ENCODE measurements at places on chromosomes 1 and 21. TPM values are rescaled to one million over a fixed set of nuclear protein-coding genes. Genes with fewer than 3 reads are reported as not detected.

DNA sequence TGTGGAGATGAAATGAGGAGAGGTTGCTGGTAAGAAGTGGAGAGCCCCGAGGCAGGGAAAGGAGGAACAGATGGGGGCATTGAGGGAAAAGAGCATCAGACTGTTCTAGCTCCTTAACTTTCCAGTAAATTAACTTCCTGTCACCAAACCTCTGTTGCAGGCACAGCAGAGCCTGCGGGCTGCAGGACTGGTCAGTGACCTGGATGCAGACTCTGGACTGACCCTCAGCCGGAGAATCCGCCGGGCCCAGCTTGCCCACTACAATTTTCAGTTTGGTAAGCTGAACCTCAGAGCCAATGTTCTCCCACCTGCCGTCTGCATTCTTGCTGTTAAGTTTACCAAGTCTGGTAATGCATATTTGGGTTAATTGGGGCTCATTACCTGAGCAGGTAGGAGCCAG, 2.5 kb upstream of the ECM1 start:
- no peaks in the 10 kb centered on the region for H3K27me3 ChIP-seq
- no peak overlapping the region for H3K4me3 ChIP-seq
- DNase-seq = peak; percentile 35
- no peak overlapping the region for H3K27ac ChIP-seq
- peaks cover 53% of the 10 kb centered on the region for H3K36me3 ChIP-seq

DNA sequence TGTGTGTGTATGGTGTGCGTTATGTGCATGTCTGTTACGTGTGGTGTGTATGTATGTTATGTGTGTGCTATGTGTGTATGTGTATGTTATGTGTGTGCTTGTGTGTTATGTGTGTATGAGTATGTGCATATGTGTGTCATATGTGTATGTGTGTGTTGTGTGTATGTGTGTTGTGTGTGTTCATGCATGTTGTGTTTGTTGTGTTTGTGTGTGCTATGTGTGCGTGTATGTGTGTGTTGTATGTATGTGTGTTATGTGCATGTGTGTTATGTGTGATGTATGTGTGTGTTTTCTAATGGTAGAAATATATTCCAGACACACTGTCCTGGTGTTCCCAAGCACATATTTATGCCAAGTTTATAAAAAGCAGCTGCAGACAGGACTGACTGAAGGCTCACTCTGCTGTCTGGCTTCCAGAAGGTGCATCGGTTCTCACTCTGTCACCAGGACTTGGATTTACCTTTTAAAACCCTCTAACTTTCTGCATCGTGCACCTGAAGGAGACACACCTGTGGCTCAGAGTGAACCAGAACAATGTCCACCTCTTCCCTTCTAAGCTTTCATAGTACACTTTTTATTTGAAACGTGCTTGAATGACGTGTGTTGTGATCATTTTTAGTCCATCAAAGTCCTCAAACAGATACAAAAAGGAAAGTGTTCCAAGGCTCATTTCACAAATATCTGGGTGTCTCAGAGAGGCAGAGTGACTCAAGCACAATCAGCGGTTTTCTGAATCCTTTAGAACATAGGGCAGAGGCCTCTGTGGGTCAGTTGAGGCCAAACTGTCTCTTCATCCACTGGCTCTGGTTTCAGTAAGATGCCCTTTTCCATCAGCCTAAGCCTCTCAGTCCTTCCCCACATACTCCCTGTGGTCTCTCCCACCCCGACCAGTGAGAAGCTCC, 49.9 kb downstream of the TOMM20 start:
- peaks cover 41% of the 10 kb centered on the region for H3K4me1 ChIP-seq
- no peaks in the 10 kb centered on the region for H3K27me3 ChIP-seq
- peak overlapping the region; percentile 58 for H3K27ac ChIP-seq
- no peaks in the 10 kb centered on the region for H3K36me3 ChIP-seq

DNA sequence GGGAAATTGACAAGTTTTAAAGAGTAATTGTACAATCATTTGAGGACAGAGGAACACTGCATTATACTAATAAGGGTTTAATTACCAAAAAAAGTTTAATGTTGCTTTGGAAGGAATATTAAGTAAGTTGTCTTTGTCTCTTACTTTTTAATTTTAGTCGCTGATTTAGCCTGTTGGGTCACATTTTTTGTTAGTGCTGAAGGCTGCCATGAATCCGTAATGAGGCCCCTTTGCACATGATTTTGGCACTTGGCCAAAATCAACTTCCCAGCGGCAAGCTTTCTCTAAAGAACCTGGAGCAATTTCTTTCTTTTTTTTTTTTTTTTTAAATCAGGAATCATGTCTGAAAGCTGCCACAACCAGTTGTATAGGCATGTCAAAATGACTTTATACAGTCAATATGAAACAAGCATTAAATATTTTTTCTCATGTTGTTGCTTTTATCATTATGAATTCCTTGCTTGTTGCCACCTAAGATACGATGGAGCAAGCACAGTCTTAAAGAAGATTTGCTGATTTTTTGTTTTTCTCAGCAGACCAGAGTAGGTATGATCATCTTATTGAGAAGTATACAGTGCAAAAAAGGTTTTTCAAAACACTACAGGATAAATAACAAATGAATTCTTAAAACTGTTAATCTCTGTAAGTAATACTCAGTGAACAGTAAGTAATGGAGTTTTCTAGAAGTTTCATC, 690.4 kb downstream of the USP25 start:
- no peaks in the 10 kb centered on the region for H3K36me3 ChIP-seq
- H3K4me3 ChIP-seq = no peak overlapping the region
- no peaks in the 10 kb centered on the region for H3K4me1 ChIP-seq

The SLC6A17 gene
- not detected for total RNA-seq

The CELA2B gene
- total RNA-seq = not detected

DNA sequence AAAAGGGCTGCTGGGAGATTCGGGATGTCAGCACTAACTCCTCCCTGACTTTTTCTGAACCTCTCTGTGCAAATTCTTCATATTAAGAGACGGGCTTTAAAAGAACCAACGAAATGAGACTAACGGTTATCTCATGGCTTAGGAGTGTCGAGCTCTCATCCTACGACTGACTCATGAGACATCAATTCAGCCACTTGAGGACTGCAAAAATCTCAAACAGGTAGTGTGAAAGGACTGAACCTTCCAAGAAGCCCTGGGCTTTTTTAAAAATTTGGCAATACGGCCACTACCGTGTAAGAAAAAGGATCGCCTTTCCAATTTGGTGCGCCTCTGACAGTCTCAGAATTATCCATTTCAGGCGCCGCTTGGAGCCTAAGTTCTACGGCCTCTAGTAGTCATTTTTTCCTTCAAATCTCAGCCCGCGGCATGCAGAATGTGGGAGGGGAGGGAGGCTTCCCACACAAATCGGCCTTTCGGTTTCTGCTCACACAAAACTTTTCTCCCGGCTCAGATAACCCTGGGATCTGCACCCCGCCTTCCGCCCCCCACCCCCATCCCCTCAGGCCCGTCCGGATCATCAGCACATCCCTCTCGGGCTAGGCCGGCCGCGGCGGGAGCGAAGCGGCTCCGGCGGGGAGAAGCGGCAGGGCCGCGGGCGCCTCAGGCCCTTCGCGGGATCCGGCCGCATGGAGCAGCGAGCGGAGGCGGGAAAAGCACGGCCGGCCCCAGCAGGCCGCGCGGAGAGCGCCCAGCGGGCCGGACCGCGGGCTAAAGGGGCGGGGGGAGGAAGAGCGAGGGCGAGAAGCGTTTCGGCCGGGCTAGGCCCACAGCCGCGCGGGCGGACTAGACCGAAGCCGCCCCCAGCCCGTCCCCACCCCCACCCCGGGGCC, 618 bp downstream of the HNRNPR start:
- H3K36me3 ChIP-seq = no peaks in the 10 kb centered on the region
- H3K4me3 ChIP-seq = peak overlapping the region; percentile 92
- DNase-seq = peak; percentile 89
- H3K27me3 ChIP-seq = no peaks in the 10 kb centered on the region

The SPAG17 gene
- 0.28 TPM for total RNA-seq

DNA sequence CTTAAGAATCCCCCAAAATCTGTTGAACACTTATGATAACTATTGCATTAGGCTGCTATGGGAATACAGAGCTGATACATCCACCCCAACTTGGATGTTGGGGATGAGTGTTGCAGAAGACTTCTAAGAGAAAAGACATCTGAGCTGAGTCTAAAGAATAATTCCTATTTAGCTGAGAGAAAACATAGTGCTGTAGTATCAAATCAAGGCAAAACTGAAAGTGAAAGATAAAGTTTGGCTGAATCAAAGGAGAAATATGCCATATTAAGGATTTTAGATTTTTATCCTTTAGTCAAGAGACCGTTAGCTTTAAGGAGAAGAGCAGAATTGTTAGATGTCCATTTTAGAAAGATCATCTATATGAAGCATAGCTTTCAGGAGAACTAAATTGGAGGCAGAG, 726.9 kb upstream of the PTBP2 start:
- H3K27me3 ChIP-seq = no peaks in the 10 kb centered on the region
- no peaks in the 10 kb centered on the region for H3K4me1 ChIP-seq
- H3K4me3 ChIP-seq = no peak overlapping the region
- no peak for DNase-seq
- no peak overlapping the region for H3K27ac ChIP-seq

The ORC1 gene
- total RNA-seq = 0.60 TPM

DNA sequence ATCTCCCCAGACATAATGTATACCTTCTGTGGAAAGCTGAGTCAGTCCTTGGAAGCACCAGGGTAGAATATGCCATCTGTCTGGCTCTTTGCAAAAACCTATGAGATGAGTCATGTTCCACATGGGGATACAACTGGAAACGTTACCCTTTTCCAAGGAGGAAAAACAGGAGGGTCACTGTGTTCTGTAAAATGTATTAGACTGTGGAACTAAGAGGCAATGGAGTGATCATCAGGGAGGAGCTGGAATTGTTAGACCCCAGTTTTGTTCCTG, 16.1 kb upstream of the PSMD4 start:
- peaks cover 4% of the 10 kb centered on the region for H3K4me1 ChIP-seq
- DNase-seq = no peak
- no peak overlapping the region for H3K4me3 ChIP-seq
- H3K36me3 ChIP-seq = peaks cover 100% of the 10 kb centered on the region

DNA sequence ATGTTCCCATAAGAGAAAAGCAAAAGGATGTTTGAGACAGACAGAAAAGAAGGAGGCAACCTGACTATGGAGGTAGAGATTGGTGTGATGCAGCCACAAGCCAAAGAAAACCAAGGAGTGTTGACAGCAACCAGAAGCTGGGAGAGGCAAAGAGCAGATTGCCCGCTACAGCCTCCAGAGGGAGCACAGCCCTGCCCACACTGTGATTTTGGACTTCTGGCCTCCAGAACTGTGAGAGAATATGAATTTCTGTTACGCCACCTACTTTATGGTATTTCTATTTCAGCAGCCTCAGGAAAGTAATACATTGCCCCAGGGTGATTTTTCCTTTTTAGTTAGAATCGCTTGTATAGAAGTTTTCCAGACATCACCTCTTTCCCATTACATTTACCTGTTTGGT, 28.4 kb downstream of the SLAMF6 start:
- DNase-seq = no peak
- no peak overlapping the region for H3K4me3 ChIP-seq
- H3K27me3 ChIP-seq = no peaks in the 10 kb centered on the region

- no peaks in the 10 kb centered on the region for H3K27me3 ChIP-seq
- H3K27ac ChIP-seq = peak overlapping the region; percentile 96
- peak overlapping the region; percentile 63 for H3K4me3 ChIP-seq
- H3K36me3 ChIP-seq = no peaks in the 10 kb centered on the region
These were observed 753 bp downstream of the KIF1B start for GRCh38 chr1:10210841-10211804.

- H3K4me3 ChIP-seq = no peak overlapping the region
- no peak for DNase-seq
- no peaks in the 10 kb centered on the region for H3K4me1 ChIP-seq
- no peak overlapping the region for H3K27ac ChIP-seq
- no peaks in the 10 kb centered on the region for H3K27me3 ChIP-seq
These were observed 139.3 kb upstream of the KIAA0040 start for GRCh38 chr1:175331891-175332290.

The CHIA gene
- total RNA-seq = not detected

DNA sequence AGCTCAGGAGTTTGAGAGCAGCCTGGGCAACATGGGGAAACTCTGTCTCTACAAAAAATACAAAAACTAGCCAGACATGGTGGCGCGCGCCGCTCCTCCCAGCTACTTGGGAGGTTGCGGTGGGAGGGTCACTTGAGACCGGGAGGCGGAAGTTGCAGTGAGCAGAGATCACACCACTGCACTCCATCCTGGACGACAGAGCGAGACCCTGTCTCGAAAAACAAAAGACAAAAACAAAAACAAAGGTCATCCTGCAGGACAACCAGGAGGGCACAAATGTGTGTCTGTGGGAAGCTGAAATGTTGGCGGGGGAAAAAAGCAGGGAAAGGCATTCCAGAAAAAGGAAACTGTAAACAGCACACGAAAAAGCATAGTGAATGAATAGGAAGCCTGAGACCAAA, 104.1 kb upstream of the HNRNPU start:
- H3K36me3 ChIP-seq = no peaks in the 10 kb centered on the region
- H3K4me1 ChIP-seq = peaks cover 33% of the 10 kb centered on the region
- H3K27me3 ChIP-seq = no peaks in the 10 kb centered on the region
- DNase-seq = peak; percentile 80
- peak overlapping the region; percentile 99 for H3K27ac ChIP-seq
